NCI-H1436 (cell line): ENCODE measurements at places on chromosomes 1 and 21.

- no peak for DNase-seq
Observed at GRCh38 chr1:27275696-27276095, 41.3 kb downstream of the WDTC1 start.

DNA sequence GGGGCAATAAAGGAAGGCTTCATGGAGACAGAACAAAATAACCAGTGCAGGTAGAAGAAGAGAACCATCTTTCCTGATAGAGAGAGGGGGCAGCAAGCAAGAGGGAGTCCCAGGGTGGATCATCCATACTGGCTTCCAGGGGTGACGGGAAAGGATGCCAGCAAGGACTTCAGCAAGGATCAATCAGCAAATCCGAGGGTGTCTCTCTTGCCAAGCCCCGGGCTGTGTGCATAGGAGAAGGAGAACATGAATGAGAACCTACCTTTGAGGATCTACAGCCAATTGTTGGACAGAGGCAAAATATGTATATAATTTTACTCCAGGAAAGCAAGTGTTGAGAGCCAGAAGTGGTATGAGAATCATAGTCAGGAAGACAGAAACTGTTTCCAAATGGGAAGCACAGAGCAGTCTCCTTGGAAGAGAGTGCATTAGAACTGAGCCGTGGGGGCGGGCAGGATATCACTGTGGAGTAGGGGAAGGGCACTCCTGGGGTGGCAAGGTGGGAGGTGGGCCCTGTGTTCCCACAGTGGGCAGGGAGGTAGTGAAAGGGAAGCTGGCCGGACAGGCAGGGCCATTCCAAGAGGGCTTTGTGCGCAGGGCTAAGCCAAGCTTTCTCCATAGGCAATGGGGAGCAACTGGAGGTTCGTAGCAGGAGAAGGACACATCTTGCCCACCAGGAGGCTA lies 1.1 kb upstream of the S100A9 start:
- DNase-seq, result no peak

DNA sequence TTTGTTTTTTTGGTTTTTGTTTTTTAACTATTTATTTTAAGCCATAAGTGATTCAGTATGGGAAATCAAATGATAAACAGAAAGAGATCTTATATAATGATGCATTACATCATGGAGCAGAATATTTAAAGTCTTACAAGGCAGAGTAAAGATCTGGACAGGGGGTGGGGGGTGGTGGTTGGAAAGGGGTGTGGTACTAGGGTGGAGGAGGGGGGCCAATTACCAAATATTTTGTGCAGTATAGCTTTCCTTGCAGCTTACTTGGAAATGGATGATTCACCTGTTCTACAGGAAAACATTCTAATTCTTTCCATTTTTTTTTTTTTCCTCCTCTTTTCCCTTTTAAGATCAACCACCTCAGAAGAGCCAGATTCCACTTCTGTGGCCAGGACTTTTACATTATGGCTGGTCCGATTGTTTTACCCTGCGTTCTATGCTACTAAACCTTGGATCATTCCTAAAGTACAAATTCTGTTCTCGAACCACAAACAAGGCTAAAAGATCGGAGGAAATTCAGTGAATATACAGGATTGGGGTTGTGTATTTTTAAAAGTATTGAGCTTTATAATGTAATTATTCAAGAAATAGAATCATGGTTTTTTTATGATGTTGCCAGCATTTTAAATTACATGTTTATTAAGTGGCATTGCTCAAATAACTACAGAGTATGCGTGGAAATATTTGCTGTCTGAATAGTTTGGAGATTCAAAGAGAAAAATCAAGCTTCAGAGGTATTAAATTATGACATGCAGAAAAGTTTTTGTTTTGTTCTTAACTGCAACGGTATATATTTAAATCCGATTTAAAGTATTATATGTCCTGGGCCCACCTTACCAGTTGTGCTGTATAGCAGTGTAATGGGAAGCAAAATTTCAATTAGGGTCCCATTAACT lies 859.5 kb downstream of the USP25 start:
- no peak for DNase-seq

DNA sequence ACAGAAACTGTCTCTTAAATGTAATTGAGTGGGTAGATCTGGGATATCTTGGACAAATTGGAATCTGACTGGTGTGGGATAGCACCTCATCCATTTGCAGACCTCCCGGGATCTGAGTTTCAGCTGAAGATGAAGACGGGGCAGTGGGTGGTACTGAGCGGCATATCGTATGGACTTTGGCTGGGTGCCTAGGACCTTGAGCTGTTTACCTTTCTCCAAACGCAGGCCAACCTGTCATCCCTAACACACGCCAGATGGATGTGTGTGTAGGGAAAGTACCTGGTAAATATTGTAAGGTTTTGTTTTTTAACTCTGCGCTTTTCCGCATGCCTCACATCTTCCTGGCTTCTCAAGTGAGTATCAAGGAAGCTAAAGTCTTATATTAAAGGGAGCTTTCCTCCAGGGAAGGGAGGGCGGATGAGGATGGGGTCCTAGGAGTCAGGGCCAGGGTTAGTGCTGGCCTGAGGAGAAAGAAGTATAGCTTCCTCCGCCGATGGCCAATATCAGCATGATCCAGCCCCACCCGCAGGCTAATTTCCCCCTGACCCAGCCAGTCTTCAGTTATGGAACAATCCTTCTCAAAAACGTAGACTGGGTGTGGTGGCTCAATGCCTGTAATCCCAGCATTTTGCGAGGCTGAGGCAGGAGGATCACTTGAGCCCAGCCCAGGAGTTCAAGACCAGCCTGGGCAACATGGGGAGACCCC lies 26.2 kb downstream of the ATP8B2 start:
- no peak for DNase-seq

DNA sequence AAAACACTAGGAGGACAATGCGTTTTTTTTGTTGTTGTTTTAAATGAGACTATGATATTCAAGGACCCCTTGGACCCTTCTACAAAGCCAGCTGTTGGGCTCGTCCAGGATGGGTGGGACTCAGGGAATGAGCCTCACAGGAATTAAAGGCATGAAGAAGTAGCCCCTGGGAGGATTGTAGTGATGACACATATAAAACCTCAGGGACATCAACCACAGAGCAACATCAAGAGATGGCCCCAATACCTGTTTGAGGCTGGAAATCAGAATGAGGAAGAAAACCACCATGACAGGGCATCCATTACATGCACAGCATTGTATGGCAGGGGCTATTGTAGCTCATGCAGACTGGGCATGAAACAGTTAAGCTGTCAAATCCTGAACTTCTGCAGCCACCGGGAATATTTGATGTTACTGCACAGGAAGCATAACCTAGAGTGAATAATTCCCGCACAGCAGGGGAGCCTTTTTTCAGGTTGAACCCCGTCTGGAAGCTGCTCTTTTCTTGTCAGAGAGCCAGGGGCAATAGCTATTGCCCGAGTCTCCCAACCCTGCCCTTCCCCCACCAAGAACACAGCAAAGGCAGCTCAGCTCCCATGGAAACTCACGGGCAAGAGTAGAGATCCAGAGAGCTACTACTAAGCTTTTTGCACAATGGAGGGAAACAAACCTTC lies 140.2 kb upstream of the FGGY start:
- no peak for DNase-seq

GRCh38 chr1:18037651-18038050 lies 69.9 kb upstream of the IGSF21 start:
- DNase-seq, result no peak

- no peak for DNase-seq
Observed at GRCh38 chr1:225877580-225877979, 4.6 kb downstream of the TMEM63A start.

DNA sequence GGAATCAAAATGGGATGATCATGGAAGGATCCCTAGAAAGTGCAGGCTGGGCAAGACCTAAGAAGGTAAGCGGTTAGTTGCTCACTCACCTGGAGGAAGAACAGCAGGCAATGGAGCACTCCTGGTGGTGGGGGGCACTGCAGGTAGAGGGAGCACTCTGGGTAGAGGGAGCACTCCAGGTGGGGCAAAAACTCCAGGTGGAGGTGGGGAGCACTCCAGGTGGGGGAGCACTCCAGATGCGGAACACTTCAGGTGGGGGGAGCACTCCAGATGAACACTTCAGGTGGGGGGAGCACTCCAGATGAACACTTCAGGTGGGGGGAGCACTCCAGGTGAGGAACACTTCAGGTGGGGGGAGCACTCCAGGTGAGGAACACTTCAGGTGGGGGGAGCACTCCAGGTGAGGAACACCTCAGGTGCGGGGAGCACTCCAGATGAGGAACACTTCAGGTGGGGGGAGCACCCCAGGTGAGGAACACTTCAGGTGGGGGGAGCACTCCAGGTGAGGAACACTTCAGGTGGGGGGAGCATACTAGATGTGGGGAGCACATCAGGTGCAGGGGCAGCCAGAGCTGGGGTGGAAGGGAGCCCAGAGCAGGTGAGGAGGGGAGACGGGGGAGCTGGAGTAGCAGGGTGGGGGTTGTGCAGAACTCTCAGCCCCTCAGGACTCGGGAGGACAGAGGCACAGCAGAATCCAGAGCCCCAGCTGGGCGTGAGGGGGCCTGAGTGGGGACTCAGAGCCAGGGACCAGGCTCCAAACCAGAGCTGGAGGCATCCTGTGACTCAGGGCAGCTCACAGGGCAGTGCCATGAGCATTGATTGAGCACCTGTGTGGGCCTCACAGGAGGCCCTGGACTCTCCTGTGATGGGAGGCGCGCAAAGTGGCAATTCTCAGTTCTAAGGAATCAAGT lies 37.7 kb upstream of the COL6A1 start:
- DNase-seq, result no peak

DNA sequence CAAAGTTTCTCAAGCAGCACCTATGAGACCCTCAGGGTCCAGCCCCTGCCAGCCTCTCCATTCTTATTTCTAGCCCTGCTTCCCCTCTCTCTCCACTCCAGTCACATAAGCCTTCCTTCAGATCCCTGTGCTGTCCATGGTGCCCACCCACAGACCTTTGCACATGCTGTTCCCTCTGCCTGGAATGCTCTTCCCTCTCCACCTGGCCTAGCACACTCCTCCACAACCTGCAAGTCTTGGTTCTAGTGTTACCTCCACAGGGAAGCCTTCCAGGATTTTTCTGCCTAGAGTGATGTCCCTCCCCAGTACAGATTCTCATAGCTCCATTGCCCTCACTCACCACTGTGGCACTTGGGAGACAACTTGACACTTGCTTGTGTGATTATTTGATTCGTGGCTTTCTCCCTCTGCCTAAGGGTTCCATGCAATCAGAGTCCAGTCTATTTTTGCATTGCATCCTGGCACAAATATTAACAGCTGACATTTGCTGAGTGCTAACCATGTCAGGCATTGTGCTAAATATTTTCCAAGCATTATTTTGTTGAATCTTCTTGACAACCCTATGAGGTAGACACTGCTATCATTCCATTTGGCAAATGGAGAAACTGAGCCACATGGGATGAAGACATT lies 127.3 kb downstream of the SYF2 start:
- no peak for DNase-seq

DNA sequence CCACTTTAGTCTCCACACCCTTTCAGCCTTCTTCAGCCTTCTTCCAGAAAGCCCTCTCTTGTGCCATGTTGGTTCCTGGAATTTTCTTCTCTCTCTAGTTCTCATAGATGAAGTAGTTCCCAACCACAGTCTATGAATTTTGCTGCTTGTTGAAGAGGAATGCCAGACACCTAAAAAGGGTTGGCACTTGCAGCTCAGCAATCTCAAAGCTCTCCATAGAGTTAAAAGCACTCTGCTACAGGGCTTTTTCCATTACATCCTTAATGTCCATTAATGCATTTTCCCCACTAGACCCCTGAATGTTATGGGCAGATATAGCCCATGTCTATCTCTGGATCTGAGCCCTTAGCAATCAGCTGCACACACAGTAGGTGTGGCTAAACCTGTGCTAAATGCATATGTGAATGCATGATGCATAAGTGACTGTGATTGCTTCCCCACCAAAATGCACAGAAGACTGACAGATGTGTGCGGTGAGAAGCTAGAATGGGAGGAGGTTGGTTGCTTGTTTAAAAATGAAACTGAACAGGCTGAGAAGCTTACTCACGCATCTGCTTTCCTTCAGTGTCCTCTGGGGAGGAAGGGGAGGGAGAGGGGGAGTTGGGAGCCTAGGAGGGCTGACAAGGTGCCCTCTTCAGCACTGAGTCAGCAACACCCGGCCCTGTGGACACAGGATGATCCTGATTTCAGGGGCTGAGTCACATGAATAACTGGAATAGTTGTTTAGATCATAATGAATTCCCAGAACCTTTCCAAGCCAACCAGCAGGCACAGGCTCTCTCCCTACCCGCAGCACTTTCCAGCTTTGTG lies 146.1 kb upstream of the FGGY start:
- DNase-seq, result no peak

DNA sequence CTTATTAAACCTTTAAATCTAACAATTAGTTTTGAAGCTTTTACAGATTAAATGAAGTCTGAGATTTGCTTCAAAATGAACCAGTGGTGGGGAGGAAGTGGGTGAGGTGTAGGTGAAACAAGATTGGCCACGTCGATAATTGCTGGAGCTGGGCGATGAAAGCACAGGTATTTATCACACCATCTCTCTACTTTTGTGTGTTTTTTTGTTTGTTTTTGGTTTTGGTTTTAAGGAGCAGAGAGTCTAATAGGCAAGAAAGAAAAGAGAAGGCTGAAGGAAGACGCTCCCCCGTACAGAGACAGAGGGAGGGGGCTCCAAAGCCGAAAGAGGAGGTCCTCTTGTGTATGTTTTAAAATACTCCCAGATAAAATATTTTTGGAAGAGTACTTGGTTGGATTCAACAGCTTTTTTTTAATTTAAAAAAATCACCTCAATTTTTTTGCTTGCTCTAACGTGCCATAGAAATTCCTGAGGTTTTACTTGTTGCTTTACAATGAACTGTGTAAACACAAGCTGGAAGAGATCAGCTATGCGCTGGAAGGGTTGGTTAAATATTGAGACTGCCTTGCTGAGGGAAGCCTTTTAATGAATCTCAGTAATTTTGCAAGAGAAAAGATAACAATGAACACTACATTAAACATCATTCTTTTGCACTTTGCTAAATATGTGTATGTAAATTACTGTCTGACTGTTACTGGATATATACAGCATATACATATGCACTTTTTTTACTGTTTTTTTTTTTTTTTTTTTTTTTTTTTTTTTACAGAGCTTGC lies 6.7 kb upstream of the LGALS8 start:
- no peak for DNase-seq

DNA sequence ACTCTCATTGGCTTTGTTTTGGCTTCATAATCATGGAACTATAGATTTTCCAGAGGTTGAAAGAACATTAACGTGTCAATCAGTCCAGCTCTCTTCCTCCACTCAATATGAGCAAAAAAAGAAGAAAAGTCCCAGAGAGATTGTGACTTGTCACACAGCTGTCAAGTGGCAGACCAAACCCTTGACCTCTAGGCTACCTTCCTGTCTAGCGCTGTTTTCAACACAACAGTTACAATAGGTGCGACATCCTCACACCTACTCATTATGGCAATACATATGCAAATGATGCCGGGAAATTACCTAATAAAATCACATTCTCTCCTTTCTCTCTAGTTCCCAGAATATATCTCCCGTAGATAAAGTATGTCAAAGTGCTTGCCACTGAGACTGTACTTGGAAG lies 1.1 kb downstream of the WARS2 start:
- no peak for DNase-seq

- DNase-seq, result no peak
Observed at GRCh38 chr1:14567056-14567455, 31.4 kb upstream of the KAZN start.

DNA sequence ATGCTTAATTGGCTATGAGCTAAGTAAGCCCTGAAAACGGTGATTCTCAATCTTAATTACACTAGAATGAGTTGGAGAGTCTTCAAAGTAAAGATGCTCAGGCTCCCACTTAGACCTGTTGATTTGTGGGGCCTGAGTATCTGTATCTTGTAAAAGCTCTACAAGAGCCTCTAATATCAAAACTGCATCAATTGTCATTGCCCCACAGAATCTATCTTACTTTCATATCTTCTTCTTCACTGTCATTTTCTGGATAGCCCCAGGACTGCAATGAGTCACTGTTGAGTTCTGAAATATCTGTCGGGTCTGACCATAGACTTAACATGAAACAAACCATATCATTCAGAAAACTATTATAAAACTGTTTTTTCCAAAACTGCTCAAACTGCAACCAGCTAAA lies 102.8 kb upstream of the SERTAD4 start:
- DNase-seq, result no peak
